ENCODE measurements at places on chromosomes 12 and 14.

GRCh38 chr12:80195074-80195726 lies 95.9 kb downstream of the OTOGL start:
- no peak for DNase-seq

- DNase-seq: no peak
These were observed 1.2 kb downstream of the PPP1CC start for GRCh38 chr12:110741341-110742095.

GRCh38 chr14:37580146-37580545 lies 14.9 kb downstream of the FOXA1 start:
- no peak for DNase-seq

GRCh38 chr12:52514471-52515318 lies 5.5 kb downstream of the KRT5 start:
- no peak for DNase-seq

DNA sequence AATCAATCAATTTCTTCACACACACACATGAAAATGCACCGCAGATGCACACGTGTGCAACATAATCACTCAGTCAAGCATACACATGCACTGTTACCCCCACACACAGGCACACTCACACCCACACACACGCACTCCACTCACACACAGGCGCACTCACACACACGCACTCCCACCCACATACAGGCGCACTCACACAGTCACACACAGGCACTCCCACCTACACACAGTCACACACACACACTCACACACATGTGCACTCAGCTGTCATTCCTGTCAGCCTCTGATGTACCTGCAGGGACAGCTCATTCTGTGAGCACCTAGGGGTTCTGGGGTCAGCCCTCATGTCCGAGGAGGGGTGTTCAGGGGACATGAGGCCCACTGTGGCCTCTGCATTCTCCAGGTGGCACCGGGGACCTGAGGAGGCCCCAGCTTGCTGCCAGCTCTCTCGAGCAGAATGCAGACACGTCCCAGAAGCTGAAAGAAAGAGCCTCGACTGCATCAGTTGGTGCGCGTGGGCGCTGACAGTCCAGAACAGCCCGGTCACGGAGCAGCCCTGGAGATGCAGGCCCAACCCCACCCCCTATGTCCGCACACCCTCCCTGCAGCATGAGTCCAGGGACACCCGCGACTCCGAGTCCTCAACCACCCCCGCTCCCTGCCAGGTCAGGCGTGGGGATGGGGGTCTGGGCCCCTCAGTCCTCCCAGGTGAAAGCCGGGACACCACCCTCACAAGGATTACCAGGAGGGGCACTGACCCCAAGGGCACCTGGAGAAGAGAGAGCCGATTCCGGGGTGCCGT lies 69.3 kb downstream of the NOC4L start:
- DNase-seq: no peak

DNA sequence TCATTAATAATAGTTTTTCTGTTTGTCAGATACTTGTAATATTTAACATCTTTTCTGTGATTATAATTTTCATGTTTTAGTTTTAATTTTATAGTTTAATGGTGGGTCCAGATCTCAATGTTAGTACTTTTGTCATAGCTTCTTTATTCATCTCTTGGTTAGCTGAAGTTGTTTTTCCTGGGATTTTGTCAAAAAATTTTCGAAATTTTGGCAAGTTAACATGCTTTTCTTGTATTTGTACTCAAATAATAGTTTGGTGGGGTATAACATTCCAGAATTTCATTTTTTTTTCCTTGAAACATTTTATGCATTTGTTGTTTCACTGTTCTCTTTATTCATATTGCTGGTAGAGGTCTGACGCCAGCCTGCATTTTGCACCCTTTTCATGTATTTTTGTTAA lies 45.5 kb downstream of the KTN1 start:
- DNase-seq: no peak

DNA sequence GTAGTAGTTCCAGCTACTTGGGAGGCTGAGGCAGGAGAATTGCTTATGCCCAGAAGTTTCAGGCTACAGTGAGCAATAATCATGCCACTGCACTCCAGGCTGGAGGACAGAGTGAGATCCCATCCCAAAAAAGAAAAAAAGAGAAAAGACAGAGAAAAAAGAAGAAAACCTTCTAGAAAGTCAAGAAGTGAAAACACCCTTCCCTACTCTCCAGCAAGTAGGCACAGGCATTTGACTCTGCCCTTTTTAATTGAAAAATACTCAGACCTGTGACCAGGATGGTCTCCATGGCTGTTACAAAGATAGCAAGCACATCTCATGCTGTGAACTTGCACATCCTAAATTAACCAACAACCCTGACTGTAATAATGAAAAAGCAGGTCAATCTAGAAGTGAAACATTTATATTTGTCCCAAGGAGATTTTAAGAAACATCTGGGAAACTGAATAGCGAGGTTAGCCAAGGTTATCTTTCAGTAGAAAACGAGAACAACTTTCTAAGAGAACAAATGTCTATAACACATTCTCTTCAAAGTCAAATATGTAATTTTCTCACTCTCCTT lies 2.0 kb downstream of the TMTC1 start:
- no peak for DNase-seq

- DNase-seq: no peak
These were observed 39.3 kb upstream of the AMN start for GRCh38 chr14:102883089-102883541.

DNA sequence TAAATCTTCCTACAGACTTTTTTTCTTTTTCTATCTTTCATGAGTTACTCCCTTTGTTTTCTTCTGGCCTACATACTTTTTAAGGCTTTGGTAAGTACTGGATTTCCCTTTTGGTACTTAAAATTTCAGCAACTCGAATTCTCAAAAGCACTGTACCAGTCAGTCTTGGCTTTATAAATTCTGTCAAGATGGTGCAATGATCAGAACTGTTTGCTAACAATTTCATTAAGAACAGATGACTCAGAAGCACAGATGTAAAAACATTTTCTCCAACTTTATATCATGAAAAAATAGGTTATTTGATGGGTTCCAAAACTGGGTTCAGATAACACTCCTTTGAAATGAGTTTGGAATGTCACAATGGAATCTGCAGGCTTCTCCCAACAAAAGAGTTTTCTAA lies 1961.8 kb upstream of the FLRT2 start:
- DNase-seq: no peak

DNA sequence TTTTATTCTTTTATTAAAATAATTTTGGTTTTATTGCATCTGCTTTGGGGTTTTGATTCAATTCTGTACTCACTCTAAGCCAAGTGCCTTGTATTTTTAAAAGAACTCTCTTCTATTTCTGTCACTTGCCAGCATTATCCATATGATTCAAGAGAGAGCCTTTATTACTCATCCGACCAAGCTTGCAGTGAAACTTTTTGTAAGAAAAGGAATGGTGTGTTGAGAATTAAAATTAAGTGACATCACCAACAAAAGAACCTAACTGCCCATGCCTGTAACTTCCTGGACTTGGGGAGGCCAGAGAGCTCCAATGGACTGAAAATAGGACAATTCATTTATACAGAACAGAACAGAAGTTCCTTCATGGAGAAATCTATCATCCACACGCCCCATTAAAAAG lies 52.1 kb downstream of the GALNT4 start:
- DNase-seq: no peak

- no peak for DNase-seq
These were observed 11.7 kb downstream of the TULP3 start for GRCh38 chr12:2902272-2902880.

- DNase-seq: no peak
These were observed 146.3 kb downstream of the PLCZ1 start for GRCh38 chr12:18591473-18591872.

DNA sequence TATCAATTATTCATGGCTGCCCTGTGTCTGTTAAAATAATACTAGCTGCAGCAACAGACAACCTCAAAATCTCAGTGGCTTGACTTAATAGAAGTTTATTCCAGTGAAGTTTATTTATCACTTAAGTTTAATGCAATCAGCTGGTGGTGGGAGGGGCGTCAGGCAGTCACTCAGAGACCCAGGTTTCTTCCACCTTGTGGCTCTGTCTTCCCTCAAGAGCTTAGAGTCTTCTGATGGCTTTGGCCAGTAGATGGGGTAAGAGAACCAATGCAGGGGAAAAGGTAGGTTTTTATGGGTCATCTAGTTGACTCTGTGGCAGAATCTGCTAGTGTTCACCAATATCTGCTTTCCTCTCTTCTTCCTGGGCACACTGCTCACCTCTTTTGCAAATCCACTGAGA lies 668.9 kb downstream of the AACS start:
- DNase-seq: no peak

DNA sequence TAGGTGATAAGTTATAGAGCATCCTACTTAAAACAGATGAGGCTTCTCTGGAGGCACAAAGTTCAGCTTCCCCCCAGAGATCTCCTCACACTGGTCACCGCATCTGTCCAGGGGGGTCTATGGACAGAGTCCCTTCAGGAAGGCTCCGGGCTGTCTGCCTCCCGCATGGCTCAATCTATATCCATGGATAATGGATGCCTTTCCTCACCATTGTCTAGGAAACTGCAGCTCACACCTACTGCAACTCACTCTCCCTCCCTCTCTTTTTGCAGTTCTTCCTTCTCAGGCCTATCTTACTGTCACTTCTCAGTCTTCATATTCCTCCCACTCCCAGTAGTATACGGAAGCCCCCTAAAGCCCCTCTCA lies 100.6 kb upstream of the BCL2L14 start:
- no peak for DNase-seq

DNA sequence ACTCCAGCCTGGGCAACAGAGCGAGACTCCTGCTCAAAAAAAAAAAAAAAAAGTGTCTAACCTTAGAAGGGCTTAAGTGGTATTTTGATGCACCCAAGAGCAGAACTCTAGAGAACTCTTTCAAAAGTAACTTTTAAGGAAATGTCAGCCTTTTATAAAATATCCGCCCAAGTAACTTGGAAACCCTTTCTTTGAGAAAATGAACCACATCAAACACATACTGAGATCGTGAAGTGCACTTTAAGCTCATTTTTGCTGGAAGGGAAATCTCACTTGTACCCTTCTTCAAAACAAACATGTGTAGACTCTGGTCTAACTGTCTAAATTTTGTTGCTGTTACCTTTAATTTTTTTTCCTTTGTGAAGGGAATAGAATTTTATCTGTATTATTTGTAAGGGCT lies 5.5 kb downstream of the C12orf56 start:
- no peak for DNase-seq

- DNase-seq: no peak
These were observed 9.7 kb upstream of the KRT81 start for GRCh38 chr12:52300796-52301691.

DNA sequence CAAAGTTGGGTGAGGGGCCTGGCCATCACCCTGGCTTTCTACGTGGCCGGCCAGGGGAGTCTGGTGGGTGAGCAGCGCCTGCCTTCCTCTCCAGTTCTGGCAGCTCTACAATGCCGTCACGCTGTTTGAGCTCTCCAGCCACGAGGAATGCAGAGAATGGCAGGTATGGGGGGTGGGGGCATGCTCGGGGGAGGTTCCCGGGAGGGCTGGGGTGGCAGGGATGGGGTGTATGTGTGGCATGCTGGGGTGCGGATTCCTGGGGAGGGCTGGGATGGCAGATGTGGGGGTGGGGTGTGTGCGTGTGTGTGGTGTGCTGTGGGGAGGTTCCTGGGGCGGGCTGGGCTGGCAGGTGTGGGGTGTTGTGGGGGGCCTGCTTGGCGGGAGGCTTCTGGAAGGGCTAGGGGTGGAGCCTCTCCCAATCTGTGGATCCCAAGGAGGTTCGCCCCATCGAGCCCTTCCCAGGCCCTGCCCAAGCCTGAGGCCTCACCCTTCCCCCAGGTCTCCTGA lies 18.5 kb downstream of the RHOF start:
- DNase-seq: no peak

GRCh38 chr12:4663971-4664505 lies 15.1 kb downstream of the NDUFA9 start:
- DNase-seq: no peak

GRCh38 chr12:113462117-113462774 lies 9.4 kb downstream of the LHX5 start:
- DNase-seq: no peak

DNA sequence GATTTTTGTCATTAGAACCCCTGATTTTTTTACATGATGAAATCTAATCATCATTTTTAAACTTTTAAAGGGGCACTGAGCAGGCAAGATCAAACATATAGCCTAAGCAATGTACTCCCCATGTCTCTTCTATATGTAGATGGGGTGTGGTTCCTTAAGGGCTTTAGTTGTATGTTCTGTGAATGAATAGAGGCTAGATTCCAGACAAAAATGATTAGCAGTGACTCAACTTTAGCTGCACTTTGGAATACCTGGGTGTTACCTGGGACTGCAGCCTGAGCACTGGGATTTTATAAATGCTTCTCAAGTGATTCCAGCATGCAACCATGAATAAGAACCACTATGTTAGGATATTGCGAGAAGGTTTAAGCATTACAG lies 256.7 kb upstream of the PLEKHG7 start:
- DNase-seq: no peak

GRCh38 chr12:30457621-30458289 lies 237.9 kb downstream of the IPO8 start:
- no peak for DNase-seq

- DNase-seq: no peak
These were observed 49.8 kb upstream of the LRRK2 start for GRCh38 chr12:40175045-40175444.

- DNase-seq: no peak
These were observed 16.3 kb downstream of the ELK3 start for GRCh38 chr12:96210376-96211055.

GRCh38 chr14:40847480-40847879 lies 759.2 kb upstream of the LRFN5 start:
- no peak for DNase-seq
